NCI-H1930 (cell line): ENCODE measurements at places on chromosomes 12 and 14.

DNA sequence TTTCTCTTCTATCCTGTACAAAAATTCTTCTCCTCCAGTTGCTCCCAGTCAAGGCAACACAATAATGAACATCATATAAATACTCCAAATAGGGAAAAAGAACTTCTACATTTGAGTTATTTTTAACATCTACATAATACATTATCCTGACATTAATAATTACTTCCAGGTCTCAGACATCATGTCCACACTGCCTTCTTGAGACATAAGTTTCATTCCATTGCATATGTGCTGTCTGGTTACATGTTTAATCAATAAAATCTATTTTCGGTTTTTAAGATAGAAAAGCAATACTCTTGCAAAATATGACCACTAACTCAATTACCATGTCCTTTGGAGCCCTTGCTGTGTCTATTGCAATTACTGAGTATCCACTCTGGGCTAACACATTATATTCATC lies 881.9 kb downstream of the GALC start:
- DNase-seq = no peak

- no peak for DNase-seq
Measured at GRCh38 chr14:106848330-106849121, 1322.1 kb downstream of the TMEM121 start.

- DNase-seq = no peak
Measured at GRCh38 chr12:13970803-13971202, 10.6 kb downstream of the GRIN2B start.

DNA sequence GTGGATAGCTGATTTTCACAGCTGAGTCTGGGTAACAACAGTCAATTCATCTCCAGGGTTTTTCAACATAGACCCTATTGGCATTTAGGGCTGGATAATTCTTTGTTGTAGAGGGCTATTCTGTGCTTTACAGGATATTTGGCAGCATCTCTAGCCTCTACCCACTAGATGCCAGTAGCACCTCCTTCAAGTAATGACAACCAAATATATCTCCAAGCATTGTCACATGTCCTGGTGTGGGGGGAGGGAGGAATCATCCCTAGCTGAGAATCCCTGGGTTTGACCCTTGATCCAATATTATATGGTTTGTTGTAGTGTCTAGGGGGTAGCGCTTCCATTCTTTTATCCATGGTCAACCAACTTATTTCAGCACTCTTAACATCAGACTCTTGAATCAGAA lies 157.2 kb downstream of the ANO4 start:
- DNase-seq = no peak

GRCh38 chr14:79576424-79576823 lies 634.9 kb downstream of the DIO2 start:
- DNase-seq = no peak

DNA sequence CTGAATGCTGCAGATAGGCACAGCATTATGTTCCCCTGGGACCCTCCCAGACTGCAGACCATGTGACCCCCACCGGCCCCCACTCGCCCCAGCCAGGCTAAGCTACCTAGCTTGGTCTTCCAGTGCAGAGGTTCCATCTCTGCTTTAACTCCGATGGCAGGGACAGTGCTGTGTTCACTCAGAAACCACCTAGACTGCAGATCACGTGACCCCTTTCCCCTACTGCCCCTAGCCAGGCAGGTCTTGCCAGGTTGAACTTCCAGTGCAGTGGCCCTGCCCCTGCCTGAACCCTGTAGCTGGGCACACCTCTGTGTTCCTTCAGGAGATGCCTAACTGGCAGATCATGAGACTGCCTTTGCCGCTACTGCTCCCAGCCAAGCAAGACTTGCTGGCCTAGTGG lies 1116.2 kb downstream of the FLRT2 start:
- DNase-seq = no peak

DNA sequence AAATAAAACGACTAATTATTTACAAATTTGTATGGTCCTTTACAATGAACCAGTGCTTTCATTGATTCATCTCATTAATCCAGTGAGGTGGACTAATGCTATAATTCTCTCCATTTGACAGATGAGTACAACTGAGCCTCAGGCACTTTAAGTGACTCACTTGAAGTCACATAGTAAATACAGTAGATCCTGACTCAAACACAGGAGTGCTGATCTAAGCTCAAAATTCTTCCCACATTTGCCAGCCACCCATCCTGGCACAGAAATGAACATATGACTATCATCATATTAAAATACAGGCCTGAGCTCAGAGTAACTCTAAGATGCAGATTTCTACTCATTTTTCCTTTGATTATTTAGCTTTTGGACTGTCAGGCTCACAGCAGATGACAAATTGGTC lies 30.6 kb downstream of the SLC16A7 start:
- DNase-seq = no peak

GRCh38 chr14:94284221-94284620 lies 8.8 kb downstream of the SERPINA10 start:
- no peak for DNase-seq

DNA sequence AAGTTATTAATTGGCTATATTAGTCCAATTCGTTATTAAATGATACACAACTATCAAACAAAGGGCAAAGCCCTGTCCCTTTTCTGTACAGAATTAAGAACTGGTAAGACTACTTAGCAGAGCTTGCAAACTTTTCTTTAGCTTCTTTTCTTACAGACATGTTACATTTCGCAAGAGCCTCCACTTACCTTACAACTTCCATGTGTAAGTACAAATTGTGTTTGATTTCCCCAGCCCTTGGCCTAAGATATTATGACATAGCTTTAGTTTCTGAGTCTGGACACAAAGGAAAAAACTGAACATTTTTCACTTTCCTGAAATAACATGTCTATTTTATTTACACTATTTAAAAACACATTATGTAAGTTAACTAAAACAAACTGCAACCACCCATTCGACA lies 1.7 kb downstream of the ATF7 start:
- DNase-seq = no peak

DNA sequence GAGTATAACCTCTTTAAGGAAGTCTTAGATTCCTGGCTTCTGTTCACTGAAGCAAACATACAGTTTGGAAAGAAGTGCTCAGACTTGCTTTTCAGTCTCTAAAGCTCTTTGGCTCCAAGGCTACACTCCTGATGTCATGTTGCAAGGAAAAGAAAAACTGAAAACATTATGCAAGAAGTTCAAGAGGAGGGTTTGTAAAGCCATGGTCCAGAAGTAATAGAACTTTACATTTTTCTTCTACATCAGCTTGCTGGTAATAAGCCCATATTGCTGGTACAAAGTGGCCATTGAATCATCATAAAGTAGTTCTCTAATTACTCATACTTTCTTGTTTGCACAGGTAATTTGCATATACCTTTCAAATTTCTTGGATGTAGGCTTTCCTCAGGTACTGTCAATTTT lies 83.6 kb downstream of the BBS10 start:
- DNase-seq = no peak

DNA sequence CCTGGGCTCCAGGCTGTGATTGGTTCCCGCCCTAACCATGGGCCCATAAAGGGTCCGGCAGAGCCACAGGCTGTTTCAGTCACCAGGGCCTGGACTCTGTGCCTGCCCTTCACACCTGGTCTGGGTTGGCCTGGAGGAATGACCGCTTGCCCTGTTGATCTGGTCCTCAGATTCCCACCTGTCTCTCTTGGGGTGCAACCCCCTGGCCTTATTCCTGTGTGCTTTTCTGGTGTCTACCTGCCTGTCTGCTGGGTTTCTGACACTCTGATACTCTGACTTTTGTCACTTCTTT lies 2.9 kb upstream of the KRT83 start:
- DNase-seq = no peak

GRCh38 chr12:6914246-6914946 lies at the start of gene ENO2:
ENO2 (plus strand) TSS chr12:6914580; CDS start chr12:6915833, 1,253 bp downstream.
- peak; percentile 49 for DNase-seq

GRCh38 chr12:13957576-13957975 lies 23.8 kb downstream of the GRIN2B start:
- no peak for DNase-seq

DNA sequence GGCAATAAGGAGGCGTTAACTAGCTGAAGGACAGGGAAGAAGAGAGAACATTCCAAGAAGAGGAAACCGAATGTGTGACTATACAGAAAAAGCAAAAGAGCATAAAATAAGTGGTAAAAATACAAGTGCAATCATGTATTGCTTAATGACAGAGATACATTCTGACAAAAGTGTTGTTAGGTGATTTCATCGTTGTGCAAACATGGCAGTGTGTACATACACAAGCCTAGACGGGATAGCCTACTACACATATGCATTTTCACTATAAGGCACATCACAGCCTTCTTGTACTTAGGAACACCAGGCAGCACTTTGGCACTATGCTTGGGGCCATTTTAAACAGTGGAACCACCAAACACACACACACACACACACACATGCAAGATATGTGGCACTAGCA lies 299.3 kb downstream of the BCAT1 start:
- DNase-seq = no peak

DNA sequence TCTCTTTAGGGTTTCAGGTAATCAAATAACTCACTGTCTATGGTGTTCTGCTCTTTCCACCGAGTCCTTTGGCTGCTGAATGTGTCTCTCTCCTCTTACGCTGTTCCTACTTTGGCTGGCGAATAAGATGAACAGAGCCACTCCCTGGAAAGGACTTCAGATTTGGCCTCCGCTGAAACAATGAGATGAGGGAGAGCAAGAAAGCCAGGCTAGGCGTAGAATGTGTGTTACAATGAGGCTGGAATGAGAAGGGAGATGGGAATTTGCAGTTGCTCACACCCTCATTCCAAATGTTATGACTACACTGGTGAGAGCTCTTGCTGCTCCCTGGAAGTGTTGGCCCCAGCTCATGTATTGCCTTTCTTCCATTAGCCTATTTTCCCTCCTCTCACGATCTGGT lies at the start of gene MFAP5:
TSS of gene MFAP5 (minus strand) at position 234 of the 400 bp plus-strand sequence. CDS start 722 bp downstream, outside the sequence.
- no peak for DNase-seq

- DNase-seq = no peak
Measured at GRCh38 chr12:66194122-66194521, 5.1 kb downstream of the IRAK3 start.

GRCh38 chr12:774051-774614 lies 21.8 kb downstream of the WNK1 start:
- DNase-seq = no peak

GRCh38 chr12:14111230-14111865 lies 129.9 kb upstream of the GRIN2B start:
- peak; percentile 25 for DNase-seq

DNA sequence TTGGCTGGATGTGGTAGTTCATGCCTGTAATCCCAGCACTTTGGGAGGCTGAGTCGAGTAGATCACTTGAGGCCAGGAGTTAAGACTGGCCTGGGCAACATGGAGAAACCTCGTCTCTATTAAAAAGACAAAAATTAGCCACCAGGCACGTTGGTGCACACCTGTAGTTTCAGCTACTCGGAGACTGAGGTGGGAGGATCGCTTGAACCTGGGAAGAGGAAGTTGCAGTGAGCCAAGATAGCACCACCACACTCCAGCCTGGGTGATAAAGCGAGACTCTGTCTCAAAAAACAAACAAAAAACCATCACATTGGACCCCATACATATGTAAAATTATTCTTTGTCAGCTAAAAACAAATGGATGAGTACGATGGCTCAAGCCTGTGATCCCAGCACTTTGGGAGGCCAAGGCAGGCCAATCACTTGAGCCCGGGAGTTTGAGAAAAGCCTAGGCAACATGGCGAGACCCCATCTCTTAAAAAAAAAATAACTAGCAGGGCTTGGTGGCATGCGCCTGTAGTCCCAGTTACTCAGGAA lies 43.9 kb downstream of the LIMA1 start:
- DNase-seq = no peak

GRCh38 chr14:50039734-50040400 lies 76.5 kb downstream of the VCPKMT start:
- DNase-seq = no peak

- no peak for DNase-seq
Measured at GRCh38 chr14:71328183-71328582, 420.9 kb downstream of the PCNX1 start.

DNA sequence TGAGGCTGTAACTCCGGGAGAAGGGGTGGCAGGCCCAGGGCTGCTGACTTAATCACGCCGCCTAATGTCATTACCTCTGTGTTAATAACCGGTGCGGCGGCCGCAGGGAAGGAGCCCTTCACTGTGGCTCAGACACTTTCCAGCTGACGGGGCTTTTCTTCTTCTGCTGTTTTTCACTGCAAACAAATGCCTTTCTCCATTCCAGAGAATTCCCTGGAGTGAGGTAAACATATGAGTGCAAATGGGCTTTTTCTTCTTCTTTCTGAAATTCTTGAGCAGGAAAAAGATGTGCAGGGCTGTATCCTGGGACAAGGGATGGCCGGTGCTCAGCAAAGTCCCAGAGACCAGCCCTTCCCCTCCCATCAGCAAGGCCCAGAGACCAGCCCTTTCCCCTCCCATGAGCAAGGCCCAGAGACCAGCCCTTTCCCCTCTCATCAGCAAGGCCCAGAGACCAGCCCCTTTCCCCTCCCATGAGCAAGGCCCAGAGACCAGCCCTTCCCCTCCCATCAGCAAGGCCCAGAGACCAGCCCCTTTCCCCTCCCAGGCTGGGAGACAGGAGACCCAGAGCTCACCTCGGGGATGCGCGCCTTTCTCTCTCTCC lies 33.4 kb upstream of the FAM181A start:
- DNase-seq = no peak

GRCh38 chr14:66495218-66496098 lies 9.3 kb downstream of the CCDC196 start:
- peak; percentile 17 for DNase-seq

DNA sequence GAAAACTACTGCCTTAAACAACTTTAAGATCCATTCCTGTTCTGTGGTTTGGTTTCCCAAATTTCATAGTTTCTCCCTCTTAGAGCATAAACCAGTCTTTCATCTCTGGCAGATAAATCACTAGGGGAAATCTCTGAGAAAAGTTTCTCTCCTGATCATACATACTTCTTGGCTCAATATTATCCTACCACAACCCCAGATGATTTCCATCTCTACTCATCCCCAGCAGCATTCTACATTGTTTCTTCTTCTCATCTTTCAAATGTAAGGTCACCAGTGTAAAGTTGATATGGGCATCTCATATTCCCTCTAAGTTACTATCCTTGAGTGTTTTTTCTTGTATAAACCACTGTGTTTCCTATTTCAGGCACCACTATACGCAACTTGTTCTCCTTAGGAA lies 45.9 kb upstream of the PLEKHG7 start:
- DNase-seq = no peak

- DNase-seq = no peak
Measured at GRCh38 chr12:131101703-131102492, 148.2 kb downstream of the ADGRD1 start.
